Peyer's patch (tissue), 4 donors: ENCODE measurements at places on chromosomes 16 and 17.

- peak; percentile 55 for DNase-seq
Observed at GRCh38 chr16:68416057-68417046, 32.0 kb downstream of the SMPD3 start.

DNA sequence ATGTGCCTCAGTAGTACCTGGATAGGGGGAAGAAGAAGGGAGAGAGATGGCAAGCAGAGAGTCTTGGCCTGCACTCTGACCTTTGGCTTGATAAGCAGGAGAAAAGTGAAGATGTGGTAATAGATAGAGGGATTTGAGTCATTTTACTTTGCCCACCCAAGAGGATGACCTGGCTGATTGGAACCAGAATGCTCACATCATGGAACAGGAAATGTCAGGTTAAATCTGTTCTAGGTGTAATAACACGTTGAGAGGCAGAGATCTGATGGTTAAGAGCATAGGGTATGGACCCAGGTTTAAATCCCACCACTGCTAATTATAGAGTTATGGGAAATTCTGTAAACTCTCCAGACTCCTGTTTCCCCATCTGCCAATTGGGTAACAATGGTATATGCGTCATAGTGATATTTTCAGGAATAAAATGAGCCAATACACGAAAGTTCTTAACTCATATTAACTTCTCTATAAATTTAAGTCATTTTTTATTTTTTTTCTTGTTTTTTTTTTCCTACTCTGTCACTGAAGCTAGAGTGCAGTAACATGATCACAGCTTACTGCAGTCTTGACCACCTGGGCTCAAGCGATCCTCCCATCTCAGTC, 8.1 kb upstream of the CCL18 start:
- DNase-seq, result no peak

- no peak for DNase-seq
Observed at GRCh38 chr16:50981951-50982350, 169.1 kb downstream of the SALL1 start.

- DNase-seq, result peak; percentile 70
Observed at GRCh38 chr16:11089504-11090124, 145.2 kb downstream of the CLEC16A start.

GRCh38 chr17:62884781-62885180, 76.7 kb upstream of the MARCHF10 start:
- no peak for DNase-seq
